ENCODE measurements at places on chromosomes 11 and 22.

- DNase-seq: no peak
Measured at GRCh38 chr11:121889186-121889585, 226.8 kb downstream of the BLID start.

DNA sequence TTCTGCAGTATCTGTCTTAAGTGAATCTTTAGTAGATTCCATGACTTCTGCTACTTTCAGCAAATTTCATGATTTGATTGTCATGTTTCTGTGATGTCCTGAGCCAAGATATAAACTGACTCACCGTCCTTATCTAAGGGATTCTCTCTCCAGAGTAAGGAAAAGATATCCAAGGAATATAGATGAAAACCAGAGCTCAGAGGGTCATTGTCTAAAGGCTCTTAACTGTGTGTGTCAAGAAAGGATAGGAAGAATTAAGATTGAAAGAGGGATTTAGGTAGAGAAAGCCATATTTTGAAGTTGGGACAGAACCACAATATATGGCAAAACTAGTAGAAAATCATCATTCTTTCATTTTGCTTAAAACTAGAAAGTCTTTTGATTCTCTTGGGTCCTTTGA lies 50.7 kb downstream of the PPME1 start:
- no peak for DNase-seq

- no peak for DNase-seq
Measured at GRCh38 chr22:20967697-20968211, 699 bp downstream of the AIFM3 start.

GRCh38 chr11:13955971-13956421 lies 6.5 kb upstream of the SPON1 start:
- DNase-seq: peak; percentile 39

GRCh38 chr22:37734964-37735451 lies 38.2 kb downstream of the TRIOBP start:
- DNase-seq: no peak

- no peak for DNase-seq
Measured at GRCh38 chr11:106601684-106602297, 416.5 kb downstream of the GUCY1A2 start.

DNA sequence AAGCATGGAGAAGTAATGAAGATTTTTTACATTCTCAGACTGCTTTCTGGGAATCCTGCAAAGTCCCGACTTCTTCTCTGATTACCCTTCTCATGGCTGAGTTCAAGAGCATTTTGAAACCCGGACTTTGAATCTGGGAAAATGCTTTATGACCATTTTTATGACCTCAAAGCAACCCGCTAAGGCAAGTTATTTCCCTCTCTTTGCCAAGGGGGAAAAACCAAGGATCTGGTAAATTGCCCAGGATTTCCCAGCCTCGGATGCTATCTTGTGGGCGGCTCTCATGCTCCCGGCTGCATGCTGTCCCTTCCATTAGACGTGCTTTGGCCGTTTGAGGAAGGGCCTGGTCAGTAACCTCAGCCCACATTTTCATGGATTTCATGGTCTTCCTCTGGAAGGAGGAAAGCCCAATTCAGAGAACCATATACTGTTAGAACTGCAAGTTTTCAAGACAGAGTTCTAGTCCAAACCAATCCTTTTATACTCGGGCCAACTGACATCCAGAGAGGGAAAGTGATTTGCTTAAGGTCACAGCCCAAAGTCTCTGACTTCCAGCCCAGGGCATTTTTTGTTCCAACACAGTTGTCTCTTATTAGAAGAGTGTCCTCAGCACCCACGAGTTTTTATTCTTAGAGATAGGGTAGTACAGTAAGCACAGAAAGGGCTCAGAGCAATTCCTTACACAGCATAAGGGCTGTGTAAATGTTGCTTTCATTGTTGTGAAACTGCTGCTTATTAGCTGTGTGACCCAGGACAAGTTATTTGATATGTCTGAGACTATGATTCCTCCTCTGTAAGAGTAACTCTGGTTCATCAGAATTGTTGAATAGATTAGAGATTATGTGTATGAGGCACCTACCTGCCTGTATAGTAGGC lies 77.4 kb downstream of the NAV2 start:
- no peak for DNase-seq

- DNase-seq: no peak
Measured at GRCh38 chr22:27588915-27589314, 212.6 kb downstream of the MN1 start.

DNA sequence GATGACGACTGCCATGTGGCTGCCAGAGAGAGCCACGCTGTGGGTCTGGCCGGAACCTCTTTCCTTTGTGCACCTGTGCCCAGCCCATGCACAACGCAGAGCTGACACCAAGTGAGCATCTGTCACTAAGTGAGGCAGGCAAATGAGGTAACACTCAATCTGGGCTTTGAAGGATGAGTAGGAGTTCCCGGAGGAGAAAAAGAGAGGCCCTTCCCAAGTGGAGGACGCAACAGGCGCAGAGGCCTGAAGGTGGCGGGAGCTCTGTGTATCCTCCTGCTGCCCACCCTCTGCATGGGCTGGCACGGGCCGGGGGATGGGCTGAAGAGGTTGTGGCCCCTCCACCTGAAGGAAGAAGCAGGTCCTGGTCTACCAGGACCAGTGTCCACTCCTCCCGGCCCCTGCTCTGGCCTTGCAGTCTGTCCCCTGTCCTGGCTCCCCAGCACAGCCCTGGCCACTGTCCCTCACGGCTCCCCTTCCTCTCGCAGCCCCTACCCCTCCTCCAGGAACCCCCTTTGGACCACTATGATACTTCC lies 23.4 kb upstream of the PPARA start:
- no peak for DNase-seq

DNA sequence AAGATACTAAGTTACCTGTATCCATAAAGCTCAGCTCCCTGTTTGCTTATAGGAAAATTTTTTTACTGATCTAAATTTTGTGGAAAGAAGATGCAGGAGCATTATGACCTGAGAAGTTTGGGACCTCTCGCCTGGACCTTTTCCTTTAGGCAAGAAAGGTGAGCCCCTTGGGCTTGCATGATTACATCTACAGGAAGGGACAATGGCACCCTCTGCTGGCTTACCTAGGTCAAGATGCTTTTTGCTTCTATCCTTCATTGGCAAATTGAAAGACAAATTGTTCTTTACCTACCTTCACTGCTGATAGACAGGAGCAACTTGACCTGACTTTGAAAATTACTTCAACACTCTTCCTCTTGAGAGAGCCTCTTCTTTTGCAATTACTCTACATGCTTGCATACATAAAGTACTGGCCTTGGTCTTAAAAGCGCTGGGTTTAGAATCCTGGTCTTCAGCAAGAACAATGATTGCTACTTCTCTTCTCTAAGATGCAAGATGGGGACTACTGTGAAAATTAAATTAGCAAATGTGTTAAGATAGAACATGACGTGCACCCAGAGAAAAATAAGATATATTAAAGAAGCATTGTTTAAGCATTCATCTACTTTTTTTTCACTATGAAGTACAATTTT lies 147.2 kb downstream of the TRPC6 start:
- DNase-seq: peak; percentile 14

DNA sequence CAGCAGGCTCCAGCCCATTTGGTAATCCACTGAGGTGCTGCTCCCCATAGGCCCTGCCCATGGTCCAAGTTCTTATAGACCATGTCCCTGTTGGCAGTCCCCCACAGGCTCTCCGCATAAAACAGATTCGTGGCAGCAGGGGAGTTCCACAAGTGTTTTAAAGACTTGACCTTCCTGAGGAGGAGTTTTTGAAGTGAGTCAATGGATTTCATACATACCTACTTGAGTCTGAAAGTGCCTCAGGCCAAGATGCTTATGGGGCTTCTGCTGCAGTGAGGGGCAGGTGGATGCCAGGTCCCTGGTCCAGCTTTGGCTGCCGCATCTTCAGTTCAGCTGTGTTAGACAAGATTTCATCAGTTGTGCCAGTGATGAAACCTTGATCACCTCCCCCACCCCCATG lies 43.3 kb downstream of the CABIN1 start:
- no peak for DNase-seq

- DNase-seq: no peak
Measured at GRCh38 chr11:128512474-128512996, 74.8 kb downstream of the ETS1 start.

DNA sequence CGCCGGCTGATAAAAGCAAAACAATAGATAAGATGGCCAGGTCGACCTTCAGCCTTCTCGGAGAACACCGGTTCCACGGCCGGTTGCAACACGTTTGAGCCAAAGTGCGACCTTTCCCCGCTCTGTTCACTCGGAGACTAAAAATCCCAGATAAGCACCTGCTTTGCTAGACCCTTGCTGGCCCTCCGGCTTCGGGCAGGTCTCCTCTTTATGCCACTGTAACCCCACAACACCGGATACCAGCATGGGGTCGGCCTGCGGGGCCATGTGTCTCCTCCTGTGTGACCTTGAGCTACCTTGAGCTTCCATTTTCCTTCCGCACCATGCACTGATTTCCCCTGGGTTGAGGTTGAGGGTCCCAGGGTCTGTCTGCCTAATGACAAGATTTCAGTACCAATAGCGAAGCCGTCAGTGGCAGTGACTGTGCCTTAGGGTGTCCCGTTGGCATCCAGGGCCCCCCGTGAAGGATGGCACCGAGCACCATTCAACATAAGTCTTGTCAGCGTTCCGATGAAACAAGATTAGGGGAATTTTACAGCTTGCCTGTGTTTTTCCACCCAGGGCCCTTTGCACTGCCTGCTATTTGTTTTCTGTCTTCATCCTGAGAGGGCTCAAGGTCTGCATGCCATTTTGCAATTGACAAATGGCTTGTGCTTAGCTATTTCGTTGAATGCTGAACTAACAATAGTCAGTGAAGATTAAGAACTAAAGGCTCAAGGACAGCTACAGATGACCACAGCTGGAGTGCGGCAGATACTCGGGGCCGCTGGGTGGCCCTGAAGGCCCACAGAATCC lies 118.6 kb downstream of the KCNQ1 start:
- DNase-seq: no peak

GRCh38 chr11:126352934-126353801 lies 2.3 kb upstream of the ST3GAL4 start:
- no peak for DNase-seq

- no peak for DNase-seq
Measured at GRCh38 chr11:108508653-108509593, 10.7 kb upstream of the POGLUT3 start.

DNA sequence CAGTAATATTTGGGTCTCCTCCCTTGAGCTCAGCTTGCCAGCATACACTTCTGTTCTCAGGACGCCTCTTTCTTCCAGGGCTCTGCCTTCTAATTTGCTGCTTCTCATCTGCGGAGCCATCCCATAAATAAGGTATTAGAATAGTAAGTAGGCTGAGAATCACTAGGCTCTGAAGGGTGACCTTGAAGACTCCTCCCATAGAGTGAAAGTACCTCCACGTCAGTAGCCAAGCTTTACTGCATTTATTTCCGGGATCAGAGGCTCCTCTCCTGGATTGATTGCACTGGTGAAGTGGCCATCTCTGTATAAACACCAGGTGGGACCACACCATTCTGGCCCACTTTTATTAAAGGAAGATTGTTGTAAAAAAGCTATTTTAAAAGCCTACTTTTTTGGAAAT lies 315.5 kb downstream of the FAT3 start:
- DNase-seq: no peak

- DNase-seq: no peak
Measured at GRCh38 chr11:92284558-92284957, 59.9 kb downstream of the FAT3 start.

DNA sequence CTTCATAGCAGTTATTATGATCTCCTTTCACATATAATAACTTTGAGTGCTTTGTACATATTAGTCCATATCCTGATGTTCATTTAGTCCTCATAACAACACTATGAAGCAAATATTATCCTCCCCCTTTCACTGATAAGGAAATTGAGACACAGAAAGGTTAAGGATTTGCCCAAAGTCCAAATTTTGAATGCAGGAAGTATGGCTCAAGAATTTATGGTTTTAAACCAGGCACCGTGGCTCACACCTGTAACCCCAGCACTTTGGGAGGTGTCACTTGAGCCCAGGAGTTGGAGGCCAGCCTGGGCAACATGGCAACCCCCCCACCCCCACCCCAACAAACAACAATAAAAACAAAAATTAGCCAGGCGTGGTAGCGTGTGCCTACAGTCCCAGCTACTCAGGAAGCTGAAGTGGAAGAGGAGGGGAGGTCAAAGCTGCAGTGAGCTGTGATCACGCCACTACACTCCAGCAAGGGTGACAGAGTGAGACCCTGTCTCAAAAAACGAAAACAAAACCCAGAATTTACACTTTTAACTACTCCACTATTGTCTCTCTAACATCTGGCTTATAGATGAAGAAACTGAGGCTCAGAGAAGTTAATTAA lies 8.6 kb downstream of the CCDC34 start:
- DNase-seq: no peak

- no peak for DNase-seq
Measured at GRCh38 chr22:37146051-37146385, 3.7 kb downstream of the IL2RB start.

- no peak for DNase-seq
Measured at GRCh38 chr11:117535850-117536411, 208.3 kb downstream of the CEP164 start.

DNA sequence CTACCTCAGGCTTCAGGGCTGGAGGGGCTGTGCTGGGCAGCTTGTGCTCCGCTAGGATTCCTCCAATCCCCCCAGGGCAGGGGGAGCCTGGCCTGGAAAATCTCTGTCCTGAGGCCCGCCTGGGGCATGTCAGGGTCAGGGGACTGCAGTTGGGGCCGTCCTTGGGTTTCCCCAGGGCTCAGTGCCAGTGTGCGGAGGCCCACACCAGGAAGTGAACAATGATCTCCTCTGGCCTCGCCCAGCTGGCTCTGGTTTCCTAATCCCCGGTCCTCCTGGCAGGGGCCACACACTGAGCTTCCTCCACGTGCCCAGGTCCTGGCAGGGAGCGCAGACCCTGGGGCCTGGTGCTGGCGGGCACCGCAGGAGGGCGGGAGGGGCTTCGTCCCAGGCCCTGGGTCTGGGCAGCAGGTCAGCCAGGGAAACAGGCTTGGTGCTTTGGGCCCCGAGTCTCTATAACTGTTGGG lies 1.4 kb upstream of the MUC2 start:
- DNase-seq: no peak

DNA sequence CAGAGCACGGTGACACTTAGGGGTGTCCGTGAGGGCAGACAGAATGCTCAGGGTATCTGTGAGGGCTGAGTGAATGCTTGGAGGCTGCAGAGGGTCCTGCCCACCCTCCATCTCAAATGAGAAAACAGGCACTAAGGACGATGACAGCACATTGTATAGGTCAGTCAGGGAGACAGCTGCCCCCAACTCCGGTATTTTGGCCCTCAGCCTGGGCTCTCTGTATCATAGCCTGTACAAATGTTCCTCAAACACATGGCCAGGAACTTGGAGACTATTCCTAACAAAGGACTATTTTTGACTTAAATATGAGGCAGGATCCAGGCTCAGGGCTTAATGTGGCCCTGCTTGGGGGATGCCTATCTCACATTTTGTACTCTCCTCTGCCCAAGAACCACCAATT lies 145.4 kb downstream of the OPCML start:
- DNase-seq: no peak

GRCh38 chr11:125084761-125085231 lies 21.7 kb downstream of the SLC37A2 start:
- no peak for DNase-seq

- DNase-seq: no peak
Measured at GRCh38 chr11:1308743-1309497, 512 bp downstream of the TOLLIP start.

GRCh38 chr22:24466716-24467328 lies 28.3 kb upstream of the UPB1 start:
- DNase-seq: no peak

GRCh38 chr11:26470992-26471391 lies 101.1 kb downstream of the MUC15 start:
- no peak for DNase-seq

Measured in NCI-H524 (cell line).